Glutamatergic neuron (in vitro differentiated cells): ENCODE measurements at places on chromosomes 13 and 19.
A peak's percentile ranks its signal among the peaks of the same experiment; 100 is the strongest.

GRCh38 chr13:46053162-46054012 is 841 bp upstream of the ZC3H13 start:
- DNase-seq: no peak

GRCh38 chr13:33794576-33794975 is 23.4 kb upstream of the RFC3 start:
- no peak for DNase-seq

- DNase-seq: no peak
These were observed 12.1 kb upstream of the GPR4 start for GRCh38 chr19:45613926-45614725.

GRCh38 chr19:14059093-14059480 is 2.8 kb downstream of the PALM3 start:
- peak; percentile 48 for DNase-seq

DNA sequence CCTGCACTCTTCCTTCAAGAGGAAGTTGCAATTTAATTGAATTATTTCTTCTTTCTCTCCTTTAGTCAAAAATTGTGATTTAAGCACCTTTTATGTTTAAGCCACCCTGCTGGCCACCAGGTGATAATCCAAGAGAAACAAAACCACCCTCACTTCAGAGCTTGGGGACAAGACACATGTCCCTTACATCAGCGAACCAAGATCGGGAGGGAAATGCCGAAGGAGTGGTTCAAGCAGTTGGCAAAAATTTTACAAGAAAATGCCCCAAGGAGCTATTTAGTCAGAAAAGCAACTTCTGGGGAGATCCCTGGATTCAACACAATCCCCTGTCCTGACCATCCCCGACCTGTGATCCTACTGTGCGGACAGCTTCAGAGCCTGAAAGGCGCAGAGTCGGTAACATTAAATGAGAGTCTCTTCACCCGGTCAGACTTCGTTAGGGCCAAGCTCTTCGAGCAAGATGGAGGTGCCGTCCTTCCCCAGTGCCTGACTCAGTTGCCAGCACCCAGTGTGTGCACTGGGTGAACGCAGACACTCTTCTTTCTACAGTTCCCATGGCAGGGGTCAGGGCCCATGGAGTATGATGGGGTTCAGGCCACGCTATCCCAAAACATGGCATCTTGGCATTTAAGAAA is 78.6 kb upstream of the TM9SF2 start:
- DNase-seq: no peak

GRCh38 chr19:16714702-16715287 is 4.9 kb upstream of the NWD1 start:
- peak; percentile 67 for DNase-seq

GRCh38 chr13:110238818-110239195 is 68.2 kb downstream of the COL4A1 start:
- no peak for DNase-seq

- DNase-seq: peak; percentile 75
These were observed 801 bp downstream of the KCTD12 start for GRCh38 chr13:76885203-76886004.

DNA sequence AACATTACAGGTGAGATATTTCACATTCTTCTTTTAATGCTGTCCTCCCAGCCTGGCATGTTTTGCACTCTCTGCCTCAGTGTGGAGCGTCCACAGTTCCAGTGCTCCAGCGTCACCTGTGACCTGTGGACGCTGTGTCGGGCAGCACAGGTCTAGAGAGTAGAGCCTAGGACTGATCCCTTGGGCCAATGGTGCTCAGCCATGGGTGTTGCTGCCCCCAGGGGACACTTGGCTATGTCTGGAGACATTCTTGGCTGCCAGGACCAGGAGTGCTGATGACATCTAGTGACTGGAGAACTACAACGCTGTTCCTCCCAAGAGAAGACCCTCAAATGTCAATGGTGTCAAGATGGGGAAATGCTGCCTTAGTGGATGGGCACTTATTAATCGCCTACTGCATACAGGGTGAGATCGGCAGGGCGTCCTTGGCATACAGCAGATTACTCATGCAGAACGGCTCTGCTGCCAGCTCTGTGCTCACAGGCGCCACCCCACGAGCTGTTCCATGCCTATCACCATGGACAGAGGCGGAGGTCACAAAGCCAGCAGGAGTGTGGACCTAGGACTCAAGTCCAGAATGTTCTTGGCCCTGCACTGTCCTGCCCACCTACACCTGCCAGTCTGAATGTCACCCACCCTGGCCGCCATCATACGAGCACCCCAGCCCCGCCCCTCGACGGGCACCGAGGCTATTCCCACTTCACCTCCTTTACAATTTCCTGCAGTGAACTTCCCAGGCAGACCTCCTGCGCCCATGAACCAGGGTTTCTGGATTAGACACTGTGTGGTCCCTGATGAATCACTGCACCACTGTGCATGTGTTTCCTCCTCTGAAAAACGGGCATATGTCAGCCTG is 13.9 kb upstream of the MADCAM1 start:
- no peak for DNase-seq

DNA sequence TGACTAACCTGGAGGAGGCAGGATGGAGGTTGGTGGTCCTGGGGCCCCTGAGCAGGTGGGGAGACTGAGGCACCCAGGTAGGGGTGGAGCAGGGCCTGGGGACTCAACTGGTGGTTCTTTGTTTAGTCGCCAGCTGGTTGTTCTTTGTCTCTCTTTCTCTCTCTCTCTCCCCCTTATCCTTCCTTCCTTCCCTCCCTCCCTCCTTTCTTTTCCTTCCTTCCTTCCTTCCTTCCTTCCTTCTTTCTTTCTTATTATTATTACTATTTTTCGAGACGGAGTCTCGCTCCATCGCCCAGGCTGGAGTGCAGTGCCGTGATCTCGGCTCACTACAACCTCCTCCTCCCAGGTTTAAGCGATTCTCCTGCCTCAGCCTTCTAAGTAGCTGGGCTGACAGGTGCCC is 6.6 kb upstream of the NRTN start:
- no peak for DNase-seq

- no peak for DNase-seq
These were observed 484.6 kb downstream of the TSHZ3 start for GRCh38 chr19:30864391-30865215.

- no peak for DNase-seq
These were observed 22.7 kb downstream of the CCNA1 start for GRCh38 chr13:36454987-36455386.

DNA sequence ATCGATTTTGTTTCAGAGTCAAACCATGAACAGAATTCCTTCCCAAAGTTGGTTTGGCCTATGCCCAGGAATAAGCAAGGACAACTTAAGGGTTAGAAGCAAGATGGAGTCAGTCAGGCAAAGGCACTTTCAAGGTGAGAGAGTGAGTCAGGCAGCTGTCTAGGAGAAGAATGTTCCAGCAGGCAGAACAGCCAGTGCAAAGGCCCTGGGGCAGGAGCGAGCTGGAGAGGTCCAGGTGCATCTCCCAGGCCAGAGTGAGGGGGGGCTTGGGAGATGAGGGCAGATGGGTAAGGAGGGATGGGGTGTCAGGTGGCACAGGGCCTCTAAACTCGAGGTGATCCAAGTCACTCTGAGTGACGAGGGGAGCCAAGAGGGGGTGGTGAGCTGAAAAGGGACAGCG is 9.2 kb upstream of the GRWD1 start:
- DNase-seq: no peak

DNA sequence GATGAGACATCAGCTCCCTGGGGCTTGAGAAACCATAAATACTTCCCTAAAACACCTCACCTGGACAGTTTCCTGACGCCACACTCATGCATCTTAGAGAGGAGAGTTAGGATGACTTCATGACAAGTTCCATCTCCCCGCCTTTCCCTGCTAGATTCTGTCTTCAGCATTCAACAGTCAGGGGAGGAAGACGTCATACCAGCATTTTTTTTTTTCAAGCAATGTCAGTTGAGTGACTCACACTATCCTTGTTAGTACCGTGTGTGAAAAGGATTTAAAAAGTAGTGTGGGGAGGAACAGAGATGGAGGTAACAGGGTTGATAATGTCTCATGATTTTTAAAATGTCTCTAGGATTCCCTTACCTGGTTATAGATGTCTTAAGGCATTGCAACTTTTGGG is at the start of gene OR7D2:
Gene OR7D2, plus strand, starts transcription at position 79 of the 400 bp plus-strand sequence. CDS start 6,803 bp downstream, outside the sequence.
- DNase-seq: no peak

DNA sequence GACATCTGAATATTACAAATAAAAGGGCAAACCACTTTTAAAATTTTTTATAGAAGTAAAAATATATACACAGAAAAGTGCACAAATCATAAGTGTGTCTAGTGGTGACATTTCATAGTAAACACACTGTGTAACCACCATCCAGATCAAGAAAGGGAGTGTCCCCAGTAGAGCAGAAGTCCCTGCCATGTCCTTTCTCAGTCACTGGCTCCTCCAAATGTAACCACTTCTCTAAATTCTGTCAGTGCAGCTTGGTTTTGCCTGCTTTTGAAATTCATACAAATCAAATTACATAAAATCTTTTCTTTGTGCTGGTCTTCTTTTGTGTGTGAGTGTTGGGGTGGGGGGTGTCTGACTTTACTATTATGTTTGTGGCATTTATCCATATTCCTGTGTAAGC is 116.5 kb downstream of the RBM26 start:
- no peak for DNase-seq

GRCh38 chr19:31825134-31826094 is 476.2 kb upstream of the TSHZ3 start:
- no peak for DNase-seq
